ENCODE measurements at places on chromosomes 4 and X. TPM values are rescaled to one million over a fixed set of nuclear protein-coding genes. Genes with fewer than 3 reads are reported as not detected.

GRCh38 chr4:8242782-8243560, 26.6 kb upstream of the HTRA3 start:
- no peak for DNase-seq

DNA sequence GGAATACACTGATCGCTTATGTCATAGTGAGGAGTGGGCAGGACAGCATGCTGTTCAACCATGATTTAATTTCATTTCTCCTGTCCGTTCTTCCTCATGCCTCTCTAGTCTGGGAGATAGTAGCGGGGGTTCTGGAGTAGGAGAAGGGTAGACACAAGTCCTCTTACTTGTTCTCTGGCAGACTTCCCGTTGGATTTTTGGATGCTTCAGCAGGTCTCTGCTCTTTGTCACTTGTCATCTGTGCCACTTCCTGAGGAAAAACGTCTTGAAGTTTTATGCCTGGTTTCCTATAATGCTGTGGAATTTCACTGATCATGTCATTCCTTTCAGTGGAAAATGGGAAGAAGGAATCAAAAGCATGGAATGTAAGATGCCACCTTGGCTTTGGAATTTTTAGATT, 154.7 kb downstream of the GATB start:
- DNase-seq: no peak

DNA sequence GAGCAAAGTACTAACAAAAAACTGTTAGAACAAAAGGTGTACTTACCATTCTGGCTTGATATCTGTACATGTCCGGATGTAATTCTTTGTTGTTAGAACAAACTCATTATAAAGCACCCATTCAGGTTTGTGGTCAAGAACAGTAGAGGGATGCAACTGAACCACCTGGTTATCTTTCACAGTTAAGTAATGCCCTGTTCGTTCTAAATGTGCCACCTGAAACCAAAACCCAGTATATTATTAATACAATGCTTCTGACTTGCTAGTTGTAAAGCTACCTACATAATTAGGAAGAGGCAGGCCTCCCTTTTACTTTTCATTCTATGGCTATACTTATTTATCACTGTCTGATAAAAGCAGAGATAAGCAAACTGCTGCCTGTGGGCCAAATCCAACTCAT, 54.8 kb downstream of the DHX15 start:
- DNase-seq: no peak

- peak; percentile 81 for DNase-seq
Measured at GRCh38 chr4:71713611-71714203, 70.2 kb downstream of the GC start.

- no peak for DNase-seq
Measured at GRCh38 chr4:15498356-15498755, 28.7 kb downstream of the CC2D2A start.

- DNase-seq: peak; percentile 42
Measured at GRCh38 chr4:78308517-78308916, 243.1 kb upstream of the ANXA3 start.

DNA sequence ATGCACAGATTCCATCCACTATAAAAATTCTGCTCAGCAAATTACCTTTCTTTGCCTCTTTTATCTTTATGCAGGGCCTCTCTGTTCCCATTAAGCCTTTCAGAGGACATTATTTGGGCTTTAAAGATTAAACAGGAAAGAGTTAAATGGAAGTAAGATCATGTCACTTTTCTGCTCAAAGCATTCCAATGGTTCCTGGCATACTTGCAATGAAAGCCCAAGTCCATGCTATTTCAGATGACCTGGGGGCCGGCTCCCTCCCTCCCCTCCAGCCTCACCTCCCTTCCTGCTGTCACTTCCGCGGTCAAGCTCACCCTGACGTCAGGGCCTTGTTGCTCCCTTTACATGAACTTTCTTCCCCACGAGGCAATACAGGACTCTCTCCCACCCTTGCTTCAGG, 125.5 kb downstream of the C4orf51 start:
- no peak for DNase-seq

DNA sequence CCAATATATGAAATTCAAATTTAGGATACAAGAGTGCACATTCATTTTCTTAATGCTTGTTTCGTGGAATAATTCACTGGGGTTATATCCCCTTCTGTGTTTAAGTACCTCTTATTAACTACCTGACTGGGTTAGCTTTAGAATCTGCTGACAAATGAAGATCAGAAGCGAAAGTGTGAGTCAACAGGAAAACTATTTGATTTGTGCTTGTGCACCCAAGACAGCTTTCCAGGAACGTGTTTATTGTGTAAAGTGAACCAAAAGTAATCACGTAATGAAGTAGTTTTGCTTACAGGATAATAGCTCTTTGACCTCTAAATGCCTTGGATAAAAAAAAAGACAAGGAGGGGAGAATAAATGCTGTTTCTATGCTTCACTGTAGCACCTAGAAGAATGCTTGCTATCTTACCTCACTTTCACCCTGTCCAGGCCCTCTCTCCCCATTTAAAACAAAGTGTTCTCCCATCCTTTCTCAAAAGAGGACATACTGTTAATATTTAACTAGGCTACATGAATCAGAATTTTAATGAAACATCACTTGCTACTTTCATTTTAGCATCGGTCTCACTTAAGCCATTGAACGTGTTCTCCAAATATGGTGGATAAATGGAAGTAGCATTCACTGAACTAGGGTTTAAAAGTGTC, 141.9 kb downstream of the THOC2 start:
- peak; percentile 28 for DNase-seq

NEIL3 gene
- total RNA-seq: 3.1 TPM

GRCh38 chr4:171017593-171017992, 795.6 kb upstream of the GALNTL6 start:
- DNase-seq: no peak
